IPS DF 6.9 (cell line): ENCODE measurements at places on chromosomes 16 and 17.
A peak's percentile ranks its signal among the peaks of the same experiment; 100 is the strongest.

GRCh38 chr16:68244903-68245853 lies at the start of gene PLA2G15:
Gene PLA2G15, plus strand, starts transcription at chr16:68245373. Its CDS starts 54 bp downstream, at chr16:68245427.
- DNase-seq = no peak

GRCh38 chr17:68133346-68134045 lies 98.0 kb downstream of the KPNA2 start:
- DNase-seq = peak; percentile 16

DNA sequence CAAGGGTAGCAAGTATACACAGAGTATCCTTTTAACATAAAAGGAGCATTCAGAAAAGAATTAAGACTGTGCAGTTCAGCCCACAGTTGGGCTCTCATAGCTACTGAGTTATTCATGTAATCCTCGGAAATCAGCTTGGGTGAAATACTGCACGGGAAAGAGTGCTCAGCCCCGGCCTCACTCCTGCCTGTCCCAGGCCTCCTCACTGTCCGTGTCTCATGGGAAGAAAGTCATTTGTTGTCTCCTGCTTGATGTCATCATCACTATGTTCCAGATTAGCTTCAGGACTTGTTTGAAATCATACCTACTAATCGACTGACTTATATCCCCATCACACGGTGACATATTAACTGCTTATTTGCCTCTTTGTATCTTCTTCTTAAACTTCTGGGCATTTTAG lies 223.3 kb upstream of the CHMP6 start:
- DNase-seq = no peak

DNA sequence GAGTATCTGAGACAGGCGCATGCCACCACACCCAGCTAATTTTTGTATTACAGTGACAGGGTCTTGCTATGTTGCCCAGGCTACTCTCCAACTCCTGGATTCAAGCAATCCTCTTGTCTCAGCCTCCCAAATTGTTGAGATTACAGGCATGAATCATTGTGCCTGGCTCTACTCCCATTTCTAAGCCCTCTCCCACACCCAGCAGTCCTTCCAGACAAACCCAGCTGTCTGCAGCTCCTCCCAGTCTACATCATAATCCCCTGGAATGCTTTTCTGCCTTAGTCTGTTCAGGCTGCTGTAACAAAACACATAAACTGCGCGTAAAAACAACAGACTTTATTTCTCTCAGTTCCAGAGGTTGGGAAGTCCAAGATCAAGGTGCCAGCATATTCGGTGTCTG lies 144.5 kb downstream of the GRIN2A start:
- DNase-seq = no peak

GRCh38 chr17:62807812-62808575 lies at the start of gene MARCHF10:
Gene MARCHF10, minus strand, starts transcription at chr17:62808314. Its CDS starts 6,579 bp downstream, at chr17:62801735.
- no peak for DNase-seq

- no peak for DNase-seq
Observed at GRCh38 chr17:34386343-34386696, 23.3 kb upstream of the CCL1 start.

- no peak for DNase-seq
Observed at GRCh38 chr16:73886426-73886825, 410.2 kb upstream of the PSMD7 start.

GRCh38 chr16:48099455-48099854 lies 56.3 kb downstream of the ABCC12 start:
- peak; percentile 13 for DNase-seq

GRCh38 chr17:34255381-34255732 lies 272 bp downstream of the CCL2 start:
- DNase-seq = no peak

DNA sequence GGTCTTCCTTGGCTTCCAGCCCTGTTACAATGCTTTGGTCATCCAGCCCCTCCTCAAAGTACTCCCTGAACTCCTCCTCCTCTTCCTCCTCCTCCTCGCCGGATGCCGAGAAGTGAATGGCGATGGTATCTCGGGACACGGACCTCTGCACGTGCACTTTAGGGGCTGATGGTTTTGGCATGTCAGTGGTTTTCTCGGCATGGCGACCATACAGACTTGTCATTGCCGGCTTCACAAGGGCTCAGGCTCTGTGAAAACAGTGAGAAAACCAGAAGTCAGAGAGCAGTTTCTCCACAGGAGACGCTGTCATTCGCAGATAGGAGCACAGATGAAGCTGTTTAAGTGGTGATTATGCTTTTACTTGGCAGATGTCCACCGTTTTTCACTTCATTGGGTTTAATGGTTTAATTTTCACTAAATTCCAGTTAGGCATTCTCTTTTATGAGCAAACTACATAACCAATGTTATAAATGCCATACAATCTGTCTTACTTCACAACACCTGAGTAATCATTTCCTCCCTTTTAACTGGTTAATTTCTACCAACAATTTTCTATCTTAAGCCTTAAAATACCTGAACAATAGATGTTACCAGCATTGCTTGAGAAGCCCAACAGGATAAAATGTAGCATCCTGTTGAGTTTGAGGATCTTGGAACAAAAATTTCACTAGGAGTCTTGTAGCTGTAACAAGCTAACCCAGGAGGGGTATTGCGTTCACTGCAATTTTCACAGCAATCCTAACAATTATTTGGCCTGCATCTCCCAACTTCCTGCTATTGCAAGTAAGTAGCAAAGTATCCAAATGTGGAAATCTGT lies 48.9 kb downstream of the TEX2 start:
- DNase-seq = no peak

- DNase-seq = no peak
Observed at GRCh38 chr16:46970089-46970488, 3.4 kb downstream of the DNAJA2 start.

GRCh38 chr17:39339272-39339671 lies 62.2 kb downstream of the FBXL20 start:
- no peak for DNase-seq

- DNase-seq = no peak
Observed at GRCh38 chr17:79820959-79821330, 18.3 kb downstream of the CBX4 start.

- DNase-seq = no peak
Observed at GRCh38 chr16:67504031-67505021, 21.0 kb upstream of the AGRP start.

GRCh38 chr16:10552281-10552680 lies 28.1 kb downstream of the EMP2 start:
- DNase-seq = no peak

GRCh38 chr16:74577882-74578366 lies 29.0 kb downstream of the GLG1 start:
- no peak for DNase-seq

DNA sequence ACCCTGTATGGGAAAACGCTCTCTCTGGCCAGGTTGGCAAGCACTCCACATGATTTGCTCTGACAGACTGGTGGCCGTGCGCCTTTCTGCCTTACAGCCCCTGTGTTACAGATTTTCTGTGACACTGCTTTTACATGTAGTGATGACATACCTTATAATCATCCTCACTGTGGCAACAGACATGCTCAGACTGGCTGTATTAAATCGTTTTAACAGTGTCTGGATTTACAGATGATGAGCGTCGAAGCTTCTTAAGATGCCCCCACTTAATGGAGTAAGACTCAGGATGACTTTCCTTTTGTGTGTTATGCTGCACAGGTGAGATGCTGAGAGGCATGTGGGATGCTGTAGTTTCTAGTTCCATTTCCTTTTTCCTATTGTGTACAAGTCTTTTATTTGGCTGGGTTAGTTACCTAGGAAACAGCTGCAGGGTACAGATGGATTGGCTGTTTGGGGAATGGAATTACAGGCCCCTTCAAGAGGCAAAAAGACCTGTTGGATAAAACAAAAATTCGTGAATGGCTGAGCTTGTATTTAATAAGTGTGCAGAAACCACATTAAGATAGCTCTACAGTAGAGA lies 20.9 kb upstream of the VWA3A start:
- DNase-seq = no peak

DNA sequence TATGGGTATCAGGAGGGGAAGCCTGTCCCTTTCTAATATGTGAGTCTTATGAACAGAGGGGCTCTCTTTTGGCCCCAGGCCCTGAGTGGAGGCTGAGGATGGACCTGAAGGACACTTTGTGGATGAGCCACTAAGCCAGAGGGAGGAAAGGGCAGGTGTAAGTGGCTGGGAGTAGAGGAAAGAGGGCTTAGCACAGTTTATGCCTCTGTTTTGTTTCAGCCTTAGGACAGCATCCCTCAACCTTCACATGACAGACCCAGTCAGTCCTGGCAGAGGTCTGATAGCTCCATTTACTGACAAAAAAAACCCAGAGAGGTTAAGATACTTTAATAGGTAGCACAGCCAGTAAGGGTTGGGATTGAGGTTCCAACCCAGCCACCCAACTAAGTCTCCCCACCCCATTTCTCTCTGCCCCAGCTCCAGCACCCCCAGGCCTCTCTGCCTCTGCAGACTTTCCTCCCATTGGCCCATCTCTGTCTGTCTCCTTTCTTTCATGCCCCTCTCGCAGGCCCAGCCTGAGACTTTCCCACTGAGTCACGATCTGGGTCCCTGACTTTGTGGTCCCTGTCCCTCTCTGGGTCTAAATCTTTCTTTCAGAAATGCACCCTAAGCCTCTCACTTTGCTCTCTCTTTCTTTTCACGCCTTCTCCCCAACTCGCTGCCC lies 4.7 kb upstream of the TBX21 start:
- no peak for DNase-seq

DNA sequence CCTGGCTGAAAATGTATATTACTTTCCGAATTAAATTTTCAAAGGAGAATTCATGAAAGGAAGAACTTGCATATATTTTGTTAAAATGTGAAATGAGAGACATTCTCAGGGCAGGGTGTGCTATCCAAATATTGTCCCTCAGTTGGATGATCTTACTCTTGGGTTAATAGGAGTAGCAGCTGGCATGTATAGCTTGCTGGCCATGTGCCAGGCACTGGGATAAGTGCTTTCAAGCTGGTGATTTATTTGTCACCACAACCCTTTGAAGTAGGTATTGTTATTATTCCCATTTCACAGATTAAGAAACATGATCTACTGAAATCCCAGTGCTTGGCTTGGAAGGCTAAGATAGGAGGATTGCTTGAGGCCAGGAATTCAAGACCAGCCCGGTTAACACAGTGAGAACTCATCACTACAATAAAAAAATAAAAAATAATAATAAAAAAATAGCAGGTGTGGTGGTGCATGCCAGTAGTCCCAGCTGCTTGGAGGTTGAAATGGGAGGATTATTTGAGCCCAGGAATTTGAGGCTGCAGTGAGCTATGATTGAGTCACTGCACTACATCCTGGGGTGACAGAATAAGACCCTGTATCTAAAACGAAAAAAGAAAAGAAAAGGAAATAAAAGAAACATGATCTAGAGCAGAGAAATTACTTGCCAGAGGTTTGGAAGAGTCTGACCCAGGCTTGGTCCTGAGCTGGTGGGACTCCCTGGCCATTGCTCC lies 11.6 kb upstream of the MPHOSPH6 start:
- no peak for DNase-seq

DNA sequence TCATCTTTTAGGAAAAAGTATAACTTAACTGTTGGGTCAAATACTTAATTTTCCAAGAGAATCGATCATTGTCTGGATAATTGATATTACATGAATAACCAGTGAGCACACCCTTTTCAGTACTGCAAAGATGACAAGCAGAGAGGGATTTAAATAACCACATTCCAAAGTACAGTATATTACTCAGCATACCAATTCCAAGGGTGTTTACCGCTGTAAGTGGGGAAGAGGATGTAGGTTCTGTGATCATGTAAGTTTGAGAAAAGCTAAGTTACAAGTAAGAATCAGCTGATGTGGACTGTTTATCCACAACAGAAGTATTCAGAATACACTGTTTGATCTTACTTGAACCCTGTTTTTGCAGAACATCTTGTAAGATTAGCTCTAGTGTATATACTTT lies 6.1 kb downstream of the GDE1 start:
- no peak for DNase-seq

DNA sequence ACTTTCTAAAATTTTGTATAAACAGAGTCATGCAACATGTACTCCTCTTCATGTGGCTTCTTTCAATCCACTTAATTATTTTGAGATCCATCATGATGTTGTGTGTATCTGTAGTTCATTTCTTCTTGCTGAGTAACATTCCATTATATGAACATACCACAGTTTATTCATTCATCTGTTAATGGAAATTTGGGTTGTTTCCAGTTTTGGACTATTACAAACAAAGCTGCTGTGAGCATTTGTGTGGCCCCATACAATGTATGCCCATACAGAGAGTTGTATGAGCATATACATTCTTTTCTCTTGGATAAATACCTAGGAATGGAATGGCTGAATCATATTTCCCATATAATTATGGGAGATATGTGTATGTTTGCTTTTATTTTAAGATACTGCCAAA lies 85.6 kb downstream of the CLEC16A start:
- no peak for DNase-seq

DNA sequence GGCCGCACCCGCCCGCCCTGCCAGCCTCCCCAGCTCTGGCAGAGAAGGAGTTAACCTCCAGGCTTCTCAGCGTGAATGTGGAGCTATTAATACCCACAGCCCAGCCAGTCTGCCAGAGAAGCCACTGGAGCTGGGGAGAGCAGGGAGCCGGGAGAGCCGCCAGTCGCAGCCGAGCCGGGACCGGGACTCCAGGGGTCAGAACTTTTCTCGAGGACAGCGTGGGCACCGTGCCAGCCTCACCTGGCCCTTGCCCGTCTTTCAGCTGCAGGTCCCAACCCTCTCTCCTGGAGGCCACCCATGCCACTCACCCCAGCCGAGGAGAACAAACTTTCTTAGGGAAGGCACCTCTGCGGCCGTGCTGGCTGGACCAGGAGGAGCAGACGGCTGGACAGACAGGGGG lies 33.8 kb upstream of the SBK1 start:
- DNase-seq = no peak

GRCh38 chr16:49849037-49849753 lies 6.7 kb downstream of the ZNF423 start:
- DNase-seq = no peak

DNA sequence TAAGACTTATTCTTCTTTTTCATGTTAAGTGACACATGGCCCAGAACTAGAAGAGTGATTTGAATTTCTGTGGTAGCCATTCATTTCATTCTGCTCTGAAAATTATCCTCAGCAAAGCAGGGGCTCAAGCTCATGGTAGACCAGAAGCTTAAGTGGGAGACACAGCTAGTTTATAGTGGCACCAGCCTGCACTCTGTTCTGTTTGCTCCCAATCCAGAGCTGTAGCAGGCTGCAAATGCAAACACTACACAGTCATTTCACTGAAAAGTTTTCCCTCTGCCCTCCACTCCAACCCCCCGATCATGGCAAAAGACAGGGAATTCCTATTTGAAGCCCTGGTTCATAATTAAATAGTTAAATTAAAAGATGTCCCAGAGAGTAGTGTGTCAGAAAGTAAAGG lies 17.1 kb downstream of the MPP2 start:
- DNase-seq = no peak
